ENCODE measurements at places on chromosomes 1 and 21. TPM values are rescaled to one million over a fixed set of nuclear protein-coding genes. Genes with fewer than 3 reads are reported as not detected.
A peak's percentile ranks its signal among the peaks of the same experiment; 100 is the strongest.

GRCh38 chr1:153532181-153532580, 3.6 kb downstream of the S100A6 start:
- no peak for DNase-seq
- H3K4me1 ChIP-seq: peaks cover 40% of the 10 kb centered on the region
- H3K27ac ChIP-seq: no peak overlapping the region

DNA sequence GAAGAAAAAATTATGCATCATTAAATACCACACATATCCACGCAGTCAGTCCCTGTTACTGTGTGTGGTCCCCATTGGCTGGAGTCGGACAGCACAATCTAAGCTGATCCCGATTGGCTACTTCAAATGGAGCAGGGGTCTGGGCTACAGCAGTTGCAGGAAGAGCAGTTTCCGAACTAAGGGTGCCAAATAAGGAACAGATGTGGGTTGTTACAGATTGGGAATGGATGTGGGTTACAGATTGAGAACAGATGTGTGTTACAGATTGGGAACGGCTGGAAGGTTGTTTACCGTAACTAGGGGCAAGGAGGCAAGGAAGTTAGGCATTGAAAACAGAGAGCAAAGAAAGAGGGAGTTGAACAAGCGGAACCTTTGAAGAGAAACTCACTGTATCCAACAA, 19.9 kb downstream of the OR2L13 start:
- no peaks in the 10 kb centered on the region for H3K4me1 ChIP-seq
- no peaks in the 10 kb centered on the region for H3K27me3 ChIP-seq
- H3K27ac ChIP-seq: no peak overlapping the region
- no peak overlapping the region for H3K4me3 ChIP-seq

DNA sequence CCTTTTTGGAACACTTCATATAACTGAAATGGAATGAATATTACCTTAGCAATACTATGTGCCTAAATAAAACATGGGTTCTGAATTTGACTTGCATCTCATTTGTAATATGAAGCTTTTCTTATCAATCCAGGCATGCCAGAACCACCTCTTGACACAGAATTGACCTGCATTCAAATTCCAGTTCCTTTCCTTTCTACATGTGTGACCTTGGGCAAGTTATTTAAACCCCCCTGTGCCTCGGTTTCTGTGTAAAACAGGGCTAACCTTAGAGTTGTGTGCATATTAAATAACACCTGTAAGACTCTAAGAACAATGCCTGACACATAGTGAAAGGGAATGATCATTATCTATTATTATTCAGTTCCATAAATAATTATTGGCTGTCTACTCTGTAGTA, 2.0 kb upstream of the NOS1AP start:
- DNase-seq: no peak
- no peak overlapping the region for H3K27ac ChIP-seq
- H3K36me3 ChIP-seq: 0 out of 2 replicates have a peak, but pooled peaks cover 3% of the 10 kb centered on the region
- peaks cover 15% of the 10 kb centered on the region for H3K4me1 ChIP-seq
- no peak overlapping the region for H3K4me3 ChIP-seq

Gene VHLL
- total RNA-seq: not detected

- no peak for DNase-seq
- peaks cover 53% of the 10 kb centered on the region for H3K4me1 ChIP-seq
- no peaks in the 10 kb centered on the region for H3K27me3 ChIP-seq
- peak overlapping the region; percentile 25 for H3K27ac ChIP-seq
- no peak overlapping the region for H3K4me3 ChIP-seq
Measured at GRCh38 chr1:162663086-162663485, 30.8 kb downstream of the DDR2 start.

Data from SJSA1 (cell line).